ENCODE measurements at places on chromosomes 13 and 19. TPM values are rescaled to one million over a fixed set of nuclear protein-coding genes. Genes with fewer than 3 reads are reported as not detected.

GRCh38 chr13:41919741-41920487, 41.0 kb downstream of the VWA8 start:
- H3K27me3 ChIP-seq = no peaks in the 10 kb centered on the region
- no peak overlapping the region for H3K4me3 ChIP-seq
- peaks cover 3% of the 10 kb centered on the region for H3K4me1 ChIP-seq
- no peaks in the 10 kb centered on the region for H3K36me3 ChIP-seq

GRCh38 chr13:106609116-106609515, 41.2 kb upstream of the ARGLU1 start:
- H3K27me3 ChIP-seq = no peaks in the 10 kb centered on the region
- no peak overlapping the region for H3K4me3 ChIP-seq
- no peaks in the 10 kb centered on the region for H3K36me3 ChIP-seq
- H3K4me1 ChIP-seq = no peaks in the 10 kb centered on the region
- DNase-seq = no peak
- H3K27ac ChIP-seq = no peak overlapping the region

PNMA8A gene
- 6.5 TPM for total RNA-seq

GSX1 gene
- total RNA-seq = not detected

- peaks cover 2% of the 10 kb centered on the region for H3K36me3 ChIP-seq
Observed at GRCh38 chr19:45782162-45782691, at the start of gene DMPK. Gene DMPK, minus strand, starts transcription at chr19:45782490. Its CDS starts 138 bp downstream, at chr19:45782352.

GRCh38 chr13:44785401-44785800, 203.9 kb downstream of the NUFIP1 start:
- no peaks in the 10 kb centered on the region for H3K36me3 ChIP-seq
- peaks cover 24% of the 10 kb centered on the region for H3K4me1 ChIP-seq
- H3K27me3 ChIP-seq = no peaks in the 10 kb centered on the region
- no peak overlapping the region for H3K27ac ChIP-seq
- H3K4me3 ChIP-seq = no peak overlapping the region

DNA sequence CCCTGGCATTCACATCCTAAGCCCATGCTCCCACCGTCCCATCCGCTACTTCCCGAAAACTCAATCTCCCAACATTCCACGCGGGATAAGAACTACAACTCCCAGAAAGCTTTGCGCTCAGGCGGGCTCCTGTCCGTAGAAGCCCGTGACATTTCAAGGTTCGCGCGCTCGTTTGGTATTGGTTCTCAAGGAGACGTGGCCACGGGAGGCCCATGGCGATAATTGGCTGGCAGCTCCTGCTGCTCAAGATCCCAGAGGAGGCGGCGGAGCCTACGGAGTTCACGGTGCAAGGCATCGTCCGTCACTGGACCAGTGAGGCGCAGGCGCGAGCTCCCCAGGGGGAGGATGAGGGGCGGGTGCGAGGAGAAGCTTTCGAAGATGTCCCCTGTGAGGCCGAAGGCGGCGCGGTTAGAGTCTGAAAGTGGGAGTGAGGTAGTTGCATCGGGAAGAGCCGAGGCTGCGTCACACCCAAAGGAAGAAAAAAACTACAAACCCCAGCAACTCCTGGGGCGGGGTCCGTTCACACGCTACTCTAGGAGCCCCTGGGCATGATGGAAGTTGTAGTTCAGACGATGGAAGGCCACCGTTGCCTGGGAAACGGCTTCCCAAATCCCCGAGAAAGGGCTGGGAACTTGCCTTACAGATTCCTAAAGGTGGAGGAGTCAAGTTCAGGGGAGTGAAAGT, 1.2 kb upstream of the MAMSTR start:
- H3K4me3 ChIP-seq = no peak overlapping the region
- H3K27me3 ChIP-seq = no peaks in the 10 kb centered on the region
- H3K27ac ChIP-seq = peak overlapping the region; percentile 91
- H3K36me3 ChIP-seq = no peaks in the 10 kb centered on the region
- peaks cover 38% of the 10 kb centered on the region for H3K4me1 ChIP-seq
- DNase-seq = peak; percentile 98

DNA sequence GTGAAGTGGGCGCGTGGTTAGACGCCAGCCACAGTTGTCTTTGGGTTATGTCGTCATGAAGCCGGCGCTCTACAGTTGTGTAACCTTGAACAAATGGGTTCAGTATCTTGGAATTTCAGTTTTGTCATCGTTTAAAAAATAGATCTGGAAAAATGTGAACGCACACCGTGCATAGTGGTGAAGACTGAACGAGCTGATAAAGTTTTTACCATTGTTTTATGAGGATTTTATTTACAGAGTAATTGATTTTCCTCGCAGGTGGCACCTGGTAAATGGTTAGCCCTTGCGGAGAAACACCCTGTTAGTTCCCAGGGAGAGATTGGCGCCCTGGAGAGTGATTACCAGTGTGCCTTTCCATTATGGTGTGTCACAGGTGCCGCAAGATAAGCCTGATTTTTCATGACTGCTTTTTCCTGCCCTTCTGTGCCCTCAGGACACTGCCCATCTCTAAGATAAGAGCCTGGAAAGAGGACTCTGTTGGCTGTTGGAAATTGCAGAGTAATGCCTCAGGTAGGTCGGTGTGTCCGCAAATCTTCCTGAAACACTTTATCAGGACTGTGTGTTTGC, 577 bp downstream of the ZNF181 start:
- DNase-seq = peak; percentile 66
- peak overlapping the region; percentile 70 for H3K4me3 ChIP-seq
- peaks cover 35% of the 10 kb centered on the region for H3K4me1 ChIP-seq
- peaks cover 23% of the 10 kb centered on the region for H3K36me3 ChIP-seq
- peak overlapping the region; percentile 98 for H3K27ac ChIP-seq

DNA sequence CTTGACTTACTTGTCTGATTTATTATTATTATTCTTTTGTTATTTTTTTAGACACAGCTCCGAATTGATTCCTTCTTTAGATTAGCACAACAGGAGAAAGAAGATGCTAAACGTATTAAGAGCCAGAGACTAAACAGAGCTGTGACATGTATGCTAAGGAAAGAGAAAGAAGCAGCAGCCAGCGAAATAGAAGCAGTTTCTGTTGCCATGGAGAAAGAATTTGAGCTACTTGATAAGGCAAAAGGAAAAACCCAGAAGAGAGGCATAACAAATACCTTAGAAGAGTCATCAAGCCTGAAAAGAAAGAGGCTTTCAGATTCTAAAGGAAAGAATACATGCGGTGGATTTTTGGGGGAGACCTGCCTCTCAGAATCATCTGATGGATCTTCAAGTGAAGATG, 29.4 kb downstream of the ERCC5 start:
- peaks cover 6% of the 10 kb centered on the region for H3K4me1 ChIP-seq
- H3K27ac ChIP-seq = no peak overlapping the region
- H3K4me3 ChIP-seq = no peak overlapping the region

PGLYRP1 gene
- total RNA-seq = not detected

DNA sequence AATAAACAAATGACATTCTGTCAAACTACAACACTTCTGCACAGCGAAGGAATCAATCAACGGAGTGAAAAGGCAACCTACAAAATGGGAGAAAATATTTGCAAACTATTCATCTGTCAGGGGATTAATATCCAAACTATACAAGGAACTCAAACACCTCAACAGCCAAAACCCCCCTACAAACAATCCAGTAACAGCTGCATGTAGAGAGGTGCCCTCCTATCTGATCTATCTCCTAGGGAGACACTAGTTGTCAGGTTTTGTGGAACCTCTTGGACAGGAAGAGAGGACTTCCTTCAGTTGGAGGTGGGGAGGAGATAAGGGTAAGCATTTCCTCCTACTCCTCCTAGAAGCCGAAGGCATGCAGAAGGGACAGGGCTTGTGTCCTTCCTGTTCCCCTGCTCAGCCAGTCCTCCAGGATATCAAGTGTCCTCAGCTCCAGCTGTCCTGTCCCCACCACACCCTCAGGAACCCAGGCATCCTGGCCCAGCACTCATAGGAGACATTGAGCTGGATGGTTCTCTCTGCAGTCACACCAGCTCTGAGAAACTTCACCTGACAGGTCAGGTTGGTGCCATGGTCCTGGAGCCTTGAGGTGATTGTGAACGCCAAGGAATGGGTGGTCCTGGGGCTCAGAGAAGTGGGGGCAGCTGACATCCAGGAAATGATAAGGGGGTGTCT, 9.8 kb upstream of the SIGLEC8 start:
- no peak overlapping the region for H3K4me3 ChIP-seq
- H3K27ac ChIP-seq = no peak overlapping the region
- no peaks in the 10 kb centered on the region for H3K36me3 ChIP-seq
- no peaks in the 10 kb centered on the region for H3K27me3 ChIP-seq
- H3K4me1 ChIP-seq = no peaks in the 10 kb centered on the region

DNA sequence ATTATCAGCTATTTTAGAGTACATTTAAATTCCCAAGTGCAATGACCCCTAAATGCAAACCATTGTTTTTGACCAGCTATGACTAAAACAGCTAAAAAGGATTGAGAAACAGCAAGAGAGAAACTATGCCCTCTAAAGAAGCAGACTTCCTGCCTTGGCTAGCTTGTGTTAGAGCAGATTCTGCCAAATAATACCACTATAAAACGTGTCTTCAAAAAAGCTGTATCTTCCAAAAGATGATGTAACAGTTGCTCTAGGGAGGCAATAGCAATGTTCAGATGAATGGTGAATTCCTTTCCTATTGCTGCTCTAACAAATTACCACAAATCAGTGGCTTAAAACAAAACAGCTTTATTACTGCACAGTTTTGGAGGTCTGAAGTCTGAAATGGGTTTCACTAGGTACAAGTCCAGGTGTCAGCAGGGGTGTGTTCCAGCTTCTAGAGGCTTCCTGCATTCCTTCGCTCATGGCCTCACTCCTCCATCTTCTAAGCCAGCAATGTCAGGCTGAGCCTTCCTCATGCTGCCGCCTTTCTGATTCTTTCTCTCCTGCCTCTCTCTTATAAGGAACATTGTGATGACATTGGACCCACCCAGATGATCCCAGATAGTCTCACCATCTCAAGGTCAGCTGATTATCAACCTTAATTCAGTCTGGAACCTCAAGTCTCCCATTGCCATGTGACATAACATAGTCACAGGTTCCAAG, 84.5 kb downstream of the LRRC63 start:
- H3K4me1 ChIP-seq = no peaks in the 10 kb centered on the region
- H3K27me3 ChIP-seq = no peaks in the 10 kb centered on the region
- H3K4me3 ChIP-seq = no peak overlapping the region
- H3K36me3 ChIP-seq = no peaks in the 10 kb centered on the region
- no peak overlapping the region for H3K27ac ChIP-seq
- DNase-seq = no peak

GRCh38 chr19:18861235-18861634, 29.5 kb downstream of the UPF1 start:
- no peak for DNase-seq
- peaks cover 72% of the 10 kb centered on the region for H3K36me3 ChIP-seq
- no peak overlapping the region for H3K4me3 ChIP-seq
- no peak overlapping the region for H3K27ac ChIP-seq
- no peaks in the 10 kb centered on the region for H3K4me1 ChIP-seq
- H3K27me3 ChIP-seq = no peaks in the 10 kb centered on the region

ZNF414 gene
- total RNA-seq = 34.2 TPM

- H3K36me3 ChIP-seq = no peaks in the 10 kb centered on the region
- H3K4me1 ChIP-seq = no peaks in the 10 kb centered on the region
- no peaks in the 10 kb centered on the region for H3K27me3 ChIP-seq
- H3K4me3 ChIP-seq = peak overlapping the region; percentile 17
- no peak for DNase-seq
Observed at GRCh38 chr19:17292301-17293074, 10.7 kb downstream of the ABHD8 start.

SHISA2 gene
- not detected for total RNA-seq

- H3K4me3 ChIP-seq = no peak overlapping the region
- H3K27ac ChIP-seq = no peak overlapping the region
- no peaks in the 10 kb centered on the region for H3K27me3 ChIP-seq
- no peaks in the 10 kb centered on the region for H3K36me3 ChIP-seq
- no peaks in the 10 kb centered on the region for H3K4me1 ChIP-seq
Observed at GRCh38 chr19:32881766-32882165, 12.2 kb upstream of the SLC7A9 start.

GRCh38 chr13:42495255-42495654, 78.7 kb upstream of the TNFSF11 start:
- H3K27me3 ChIP-seq = no peaks in the 10 kb centered on the region
- DNase-seq = no peak
- H3K36me3 ChIP-seq = no peaks in the 10 kb centered on the region
- no peak overlapping the region for H3K4me3 ChIP-seq
- H3K4me1 ChIP-seq = no peaks in the 10 kb centered on the region

CYP4F22 gene
- not detected for total RNA-seq

DNA sequence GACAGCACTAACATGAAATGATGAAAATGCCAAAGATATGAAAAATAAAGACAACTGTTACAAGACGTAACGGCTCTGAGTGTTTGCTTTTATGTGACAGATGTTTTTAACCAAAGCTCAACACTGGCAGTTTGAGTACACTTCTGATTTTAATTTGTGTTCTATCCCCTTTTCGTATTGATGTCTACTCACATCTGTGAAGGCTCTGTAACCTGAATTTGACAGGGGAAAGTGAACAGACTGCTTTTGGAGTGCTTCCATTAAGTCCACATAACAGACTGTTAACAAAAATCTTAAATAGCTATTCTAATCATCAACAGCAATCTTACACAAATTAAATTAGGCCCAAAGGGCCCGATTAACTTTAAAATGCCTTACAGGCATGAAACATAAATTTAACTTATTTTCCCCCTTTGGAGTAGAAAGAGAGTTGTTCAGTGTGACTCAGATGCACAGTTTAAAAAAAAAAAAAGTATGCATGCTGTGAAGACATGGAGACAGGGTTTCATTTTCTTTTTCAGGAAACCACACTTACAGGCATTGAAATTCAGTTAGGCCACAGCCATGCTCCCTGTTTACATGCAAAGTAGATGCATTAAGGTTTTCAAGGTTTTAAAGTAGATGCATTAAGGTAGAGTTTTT, 16.3 kb upstream of the RNASEH2B start:
- no peaks in the 10 kb centered on the region for H3K4me1 ChIP-seq
- no peak overlapping the region for H3K4me3 ChIP-seq
- H3K36me3 ChIP-seq = no peaks in the 10 kb centered on the region
- no peak overlapping the region for H3K27ac ChIP-seq
- no peak for DNase-seq

TEX29 gene
- total RNA-seq = not detected

- H3K27ac ChIP-seq = peak overlapping the region; percentile 63
- peaks cover 41% of the 10 kb centered on the region for H3K4me1 ChIP-seq
- peak; percentile 56 for DNase-seq
- no peaks in the 10 kb centered on the region for H3K27me3 ChIP-seq
- no peak overlapping the region for H3K4me3 ChIP-seq
- peaks cover 10% of the 10 kb centered on the region for H3K36me3 ChIP-seq
Observed at GRCh38 chr19:44757735-44758505, 9.4 kb downstream of the BCL3 start.
